Right ventricle myocardium superior (tissue), 1 donor: ENCODE measurements at places on chromosomes 7 and 10. TPM values are rescaled to one million over a fixed set of nuclear protein-coding genes. Genes with fewer than 3 reads are reported as not detected.
A peak's percentile ranks its signal among the peaks of the same experiment; 100 is the strongest.

GRCh38 chr10:5762531-5762930 lies 50.7 kb downstream of the GDI2 start:
- DNase-seq = no peak

- DNase-seq = no peak
Observed at GRCh38 chr10:79168210-79168609, 99.4 kb downstream of the ZMIZ1 start.

DNA sequence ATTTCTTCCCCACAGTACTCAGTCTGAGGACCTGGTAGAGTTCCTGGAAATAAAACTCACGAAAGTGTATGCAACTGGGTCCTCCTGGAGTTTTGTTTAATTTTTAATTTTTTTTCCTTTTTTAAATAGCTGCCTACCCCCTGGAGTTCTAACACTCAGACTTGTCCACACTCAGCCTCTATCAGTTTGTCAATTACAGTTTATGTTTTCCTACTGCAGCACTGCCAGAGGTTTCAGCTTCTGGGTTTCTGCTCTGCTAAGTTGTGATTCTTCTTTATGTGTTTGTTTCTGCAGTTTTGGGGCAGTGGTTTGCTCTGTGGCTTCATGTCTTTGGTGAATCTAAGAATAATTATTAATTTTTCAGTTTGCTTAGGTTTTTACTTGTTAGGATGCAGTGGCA lies 59.2 kb downstream of the TBC1D12 start:
- DNase-seq = no peak

- peak; percentile 34 for DNase-seq
Observed at GRCh38 chr7:151861881-151862280, 15.0 kb downstream of the PRKAG2 start.

- DNase-seq = no peak
Observed at GRCh38 chr7:133051719-133052400, 30.0 kb downstream of the CHCHD3 start.

DNA sequence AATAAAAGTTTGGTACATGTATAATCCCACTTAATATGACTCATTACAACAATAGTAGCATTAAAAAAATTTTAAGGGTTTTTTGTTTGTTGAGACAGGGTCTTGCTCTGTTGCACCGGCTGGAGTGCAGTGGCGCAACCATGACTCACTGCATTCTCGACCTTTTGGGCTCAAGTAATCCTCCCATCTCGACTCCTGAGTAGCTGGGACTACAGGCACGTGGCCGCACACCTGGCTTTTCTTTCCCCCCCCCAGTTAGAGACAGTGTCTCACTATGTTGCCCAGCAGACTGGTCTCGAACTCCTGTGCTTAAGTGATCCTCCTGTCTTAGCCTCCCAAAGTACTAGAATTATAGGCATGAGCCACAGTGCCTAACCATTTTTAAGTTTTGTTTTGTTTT lies 40.7 kb downstream of the KMT2C start:
- no peak for DNase-seq

DNA sequence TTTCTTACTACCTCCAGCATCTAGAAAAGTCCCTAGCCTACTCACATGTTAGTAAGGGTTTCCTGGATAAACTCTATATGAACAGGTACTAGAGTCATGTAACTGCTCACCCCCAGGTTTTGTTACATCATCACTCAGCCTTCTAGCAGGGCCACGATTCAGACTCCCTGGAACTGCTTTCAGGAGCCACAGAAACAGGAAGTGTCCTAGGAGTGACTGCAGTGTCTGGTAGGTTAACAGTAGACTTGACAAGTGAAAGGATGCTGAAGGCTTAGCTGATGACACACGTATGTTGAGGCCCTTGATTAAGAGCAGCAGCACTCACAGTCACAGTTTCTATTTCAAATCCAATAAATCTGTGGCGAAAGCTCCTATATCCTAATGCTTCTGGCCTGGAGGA lies 101.2 kb downstream of the DNMBP start:
- DNase-seq = no peak

Gene APBB1IP
- total RNA-seq = 3.3 TPM

Gene NUP205
- 13.0 TPM for total RNA-seq

Gene PLXDC2
- 12.2 TPM for total RNA-seq

- no peak for DNase-seq
Observed at GRCh38 chr7:17506095-17506494, 207.6 kb downstream of the AHR start.

Gene PIP
- not detected for total RNA-seq
